Gastroesophageal sphincter (tissue), 4 donors: ENCODE measurements at places on chromosomes 4 and X.
A peak's percentile ranks its signal among the peaks of the same experiment; 100 is the strongest.

DNA sequence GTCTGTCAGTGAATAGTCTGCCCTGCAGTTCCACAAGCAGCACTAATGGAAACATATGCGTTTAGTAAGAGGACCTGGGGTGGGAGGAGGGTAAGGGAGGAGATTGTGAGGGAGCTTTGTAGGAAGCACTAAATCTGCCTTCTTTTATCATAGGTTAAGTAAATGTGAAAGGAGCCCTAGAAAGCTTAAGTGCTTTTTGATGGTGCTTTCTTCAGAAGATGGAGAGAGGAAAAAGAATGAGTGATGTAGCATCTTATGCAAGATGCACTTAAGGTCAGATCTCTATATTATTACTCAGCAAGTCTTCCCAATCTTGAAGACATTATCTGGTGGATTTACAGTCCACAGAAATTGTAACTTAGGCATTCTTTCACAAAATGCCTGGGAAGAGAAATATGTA lies 322.7 kb downstream of the PDHA2 start:
- no peaks in the 10 kb centered on the region for H3K27me3 ChIP-seq
- H3K4me1 ChIP-seq: no peaks in the 10 kb centered on the region
- ATAC-seq: no peak
- H3K36me3 ChIP-seq: no peaks in the 10 kb centered on the region
- H3K4me3 ChIP-seq: no peak overlapping the region

DNA sequence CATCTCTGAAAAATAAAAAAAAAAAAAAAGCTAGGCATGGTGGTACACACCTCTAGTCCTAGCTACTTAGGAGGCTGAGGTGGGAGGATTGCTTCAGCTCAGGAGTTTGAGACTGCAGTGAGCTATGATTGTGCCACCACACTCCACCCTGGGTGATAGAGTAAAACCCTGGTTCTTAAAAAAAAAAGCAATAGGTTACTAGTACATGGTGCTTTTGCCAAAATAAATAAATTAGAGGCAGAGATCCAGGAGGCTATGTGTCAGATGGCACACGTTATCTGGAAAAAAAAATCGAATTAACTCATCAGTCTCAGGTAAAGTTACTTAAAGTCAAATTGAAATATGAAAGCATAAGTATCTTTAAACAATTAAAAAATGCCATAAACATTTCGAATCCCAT lies 94.3 kb downstream of the VCX3A start:
- no peaks in the 10 kb centered on the region for H3K27me3 ChIP-seq
- no peak for ATAC-seq
- H3K27ac ChIP-seq: no peak overlapping the region
- H3K36me3 ChIP-seq: no peaks in the 10 kb centered on the region
- H3K4me1 ChIP-seq: no peaks in the 10 kb centered on the region

GRCh38 chr4:107519053-107519452 lies 201.0 kb downstream of the PAPSS1 start:
- no peaks in the 10 kb centered on the region for H3K27me3 ChIP-seq
- H3K36me3 ChIP-seq: no peaks in the 10 kb centered on the region
- no peaks in the 10 kb centered on the region for H3K4me1 ChIP-seq
- no peak overlapping the region for H3K27ac ChIP-seq
- no peak overlapping the region for H3K4me3 ChIP-seq
- no peak for ATAC-seq

DNA sequence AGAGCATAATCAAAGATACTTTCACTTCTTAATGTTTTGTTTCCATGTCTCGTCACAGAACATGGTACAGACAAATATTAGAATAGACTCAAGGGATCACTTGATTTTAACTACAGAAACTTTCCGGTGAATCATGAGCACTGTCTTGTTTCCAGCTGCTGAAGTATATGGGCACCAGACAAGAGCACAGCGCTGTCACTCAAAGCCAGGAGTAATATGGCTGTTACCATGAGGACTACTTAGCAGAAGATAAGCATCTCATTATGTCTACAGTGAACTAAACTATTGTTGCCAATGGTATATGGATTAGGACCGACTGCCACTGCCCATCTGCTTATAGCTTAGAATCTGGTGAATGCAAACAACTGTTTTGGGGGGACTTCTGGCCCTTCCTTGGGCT lies 34.3 kb downstream of the MECP2 start:
- H3K4me1 ChIP-seq: peaks cover 34% of the 10 kb centered on the region
- H3K36me3 ChIP-seq: no peaks in the 10 kb centered on the region
- H3K27ac ChIP-seq: no peak overlapping the region
- H3K4me3 ChIP-seq: no peak overlapping the region
- ATAC-seq: no peak

DNA sequence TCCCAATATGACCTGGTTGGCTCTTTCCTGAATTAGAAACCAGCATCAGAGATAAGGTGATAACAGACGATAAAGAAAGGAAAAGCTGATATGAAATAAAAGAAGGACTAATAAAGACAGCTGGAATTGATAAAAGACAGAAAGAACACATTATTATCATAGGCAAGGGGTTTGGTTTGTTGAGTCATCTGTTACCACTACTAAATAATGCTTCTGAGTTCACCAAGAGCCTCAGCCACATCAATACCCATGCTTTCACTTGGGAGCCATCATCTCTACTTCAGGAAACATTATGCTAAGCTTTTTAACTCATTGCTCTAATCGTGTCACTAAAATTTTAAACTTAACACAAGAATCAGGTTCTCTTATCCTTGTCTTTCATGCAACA lies 27.6 kb downstream of the ANXA5 start:
- H3K27ac ChIP-seq: no peak overlapping the region
- H3K4me3 ChIP-seq: no peak overlapping the region
- peaks cover 8% of the 10 kb centered on the region for H3K36me3 ChIP-seq
- H3K4me1 ChIP-seq: no peaks in the 10 kb centered on the region
- ATAC-seq: no peak
- no peaks in the 10 kb centered on the region for H3K27me3 ChIP-seq

GRCh38 chr4:144374065-144374464 lies 233.5 kb upstream of the GYPA start:
- no peaks in the 10 kb centered on the region for H3K4me1 ChIP-seq
- H3K36me3 ChIP-seq: no peaks in the 10 kb centered on the region
- no peak for ATAC-seq
- H3K27ac ChIP-seq: no peak overlapping the region

DNA sequence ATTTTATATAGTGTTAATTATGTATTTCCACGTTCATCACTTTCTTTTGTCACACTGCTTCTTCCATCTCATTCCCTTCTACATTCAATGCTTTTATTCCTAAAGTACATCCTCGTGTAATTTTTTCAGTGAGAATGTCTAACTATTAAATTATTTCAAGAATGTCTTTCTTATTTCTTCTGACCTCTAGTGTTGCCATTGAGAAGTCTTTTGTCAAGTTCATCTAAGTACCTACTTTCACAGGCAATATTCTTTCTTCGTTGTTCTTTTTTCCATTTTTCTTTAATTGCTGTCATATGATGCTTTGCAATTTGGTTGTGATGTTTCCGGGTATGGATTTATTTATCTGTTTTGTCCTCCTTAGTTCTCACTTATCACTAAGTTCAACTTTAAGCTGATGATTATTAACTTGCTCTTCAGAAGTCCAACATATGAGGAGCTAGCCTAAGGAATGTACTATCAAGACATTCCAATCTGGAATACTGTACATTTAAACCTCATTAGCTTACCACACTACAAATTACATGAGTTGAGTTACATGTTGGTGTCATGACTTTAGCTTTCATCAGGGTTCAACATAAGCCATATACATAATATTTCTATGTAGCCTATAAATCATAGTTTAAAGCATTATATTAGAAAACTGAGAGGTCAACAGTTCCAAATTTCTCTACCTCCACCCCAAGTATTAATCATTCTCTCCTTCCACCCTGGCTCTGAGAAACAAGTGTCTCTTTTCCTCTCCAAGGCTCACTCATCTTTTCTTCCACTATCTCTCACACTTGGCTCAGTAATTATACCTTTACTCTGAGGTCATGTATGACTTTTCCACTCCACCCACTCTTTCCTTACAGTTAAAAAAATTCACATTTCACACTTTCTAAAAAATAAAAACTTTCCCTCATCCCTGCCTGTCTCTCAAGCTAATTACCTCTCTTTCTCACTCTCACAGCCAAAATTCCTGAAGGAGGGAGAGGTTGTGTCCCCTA lies 81.5 kb downstream of the COX18 start:
- no peaks in the 10 kb centered on the region for H3K36me3 ChIP-seq
- no peaks in the 10 kb centered on the region for H3K27me3 ChIP-seq
- no peak for ATAC-seq
- H3K4me1 ChIP-seq: no peaks in the 10 kb centered on the region

GRCh38 chr4:6658597-6659075 lies 18.2 kb downstream of the MRFAP1 start:
- H3K4me1 ChIP-seq: no peaks in the 10 kb centered on the region
- peak overlapping the region; percentile 55 for H3K4me3 ChIP-seq
- no peaks in the 10 kb centered on the region for H3K36me3 ChIP-seq
- no peaks in the 10 kb centered on the region for H3K27me3 ChIP-seq
- H3K27ac ChIP-seq: peak overlapping the region; percentile 68
- ATAC-seq: peak; percentile 72

DNA sequence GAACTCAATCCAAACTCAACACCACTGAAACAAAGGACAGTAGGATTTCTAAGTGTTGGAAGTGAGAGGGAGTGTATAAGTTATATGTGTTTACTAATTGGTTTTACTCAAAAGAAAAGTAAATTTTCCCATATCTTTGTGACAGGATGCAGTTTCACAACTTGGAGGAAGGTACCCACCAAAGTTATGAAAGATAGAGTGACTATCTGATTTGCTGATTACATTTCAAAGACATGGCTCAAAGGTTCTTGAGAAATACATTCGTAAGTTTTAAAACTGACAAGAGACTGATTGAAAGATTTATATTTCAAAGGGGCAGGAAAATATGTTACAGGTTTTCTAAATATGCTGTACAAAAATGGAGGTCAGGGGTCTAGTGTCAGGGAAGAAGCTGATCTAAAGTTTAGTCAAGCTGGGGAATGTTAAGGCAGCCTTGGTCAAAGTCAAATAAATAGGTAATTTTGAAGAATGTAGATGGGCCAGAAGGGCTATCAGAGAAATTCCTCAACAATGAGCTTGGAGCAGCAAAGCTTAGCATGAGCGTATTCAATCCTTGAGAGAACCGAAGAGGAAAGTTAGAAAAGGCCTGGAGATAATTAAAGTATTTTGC lies 9.7 kb upstream of the COMMD8 start:
- no peaks in the 10 kb centered on the region for H3K36me3 ChIP-seq
- H3K4me1 ChIP-seq: no peaks in the 10 kb centered on the region
- no peak overlapping the region for H3K27ac ChIP-seq
- no peak for ATAC-seq

DNA sequence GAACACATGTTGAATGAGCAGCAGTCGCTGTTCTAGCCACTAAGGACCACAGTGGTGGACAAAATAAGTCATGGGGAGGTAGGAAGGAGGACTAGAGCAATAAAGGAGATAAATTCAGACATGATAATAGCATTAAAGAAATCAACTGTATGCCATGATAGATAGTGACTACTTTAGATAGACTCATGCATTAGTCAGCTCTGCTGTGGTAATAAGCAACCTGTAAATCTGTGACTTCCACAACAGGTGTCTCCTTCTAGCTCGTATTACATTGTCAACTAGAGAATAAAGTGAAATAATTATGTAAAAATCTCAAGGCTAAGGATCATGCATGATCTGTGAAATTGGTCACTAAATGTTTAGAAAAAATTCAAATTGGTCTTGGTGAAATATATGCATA lies 77.9 kb downstream of the WWC2 start:
- ATAC-seq: no peak
- H3K36me3 ChIP-seq: no peaks in the 10 kb centered on the region
- no peaks in the 10 kb centered on the region for H3K27me3 ChIP-seq
- peaks cover 58% of the 10 kb centered on the region for H3K4me1 ChIP-seq
- H3K4me3 ChIP-seq: no peak overlapping the region

- H3K27ac ChIP-seq: no peak overlapping the region
- H3K4me3 ChIP-seq: no peak overlapping the region
- H3K36me3 ChIP-seq: no peaks in the 10 kb centered on the region
- H3K4me1 ChIP-seq: no peaks in the 10 kb centered on the region
- no peak for ATAC-seq
Observed at GRCh38 chrX:37921758-37922157, 74.4 kb upstream of the DYNLT3 start.

GRCh38 chr4:60683357-60683756 lies 516.8 kb upstream of the ADGRL3 start:
- H3K36me3 ChIP-seq: no peaks in the 10 kb centered on the region
- H3K4me3 ChIP-seq: no peak overlapping the region
- no peak overlapping the region for H3K27ac ChIP-seq
- no peaks in the 10 kb centered on the region for H3K4me1 ChIP-seq
- ATAC-seq: no peak
- no peaks in the 10 kb centered on the region for H3K27me3 ChIP-seq

- no peak overlapping the region for H3K27ac ChIP-seq
- no peak overlapping the region for H3K4me3 ChIP-seq
- no peak for ATAC-seq
Observed at GRCh38 chr4:147518846-147519767, 38.2 kb downstream of the EDNRA start.

GRCh38 chr4:172393220-172393619 lies 580.0 kb downstream of the GALNTL6 start:
- H3K4me1 ChIP-seq: no peaks in the 10 kb centered on the region
- no peak overlapping the region for H3K27ac ChIP-seq
- no peaks in the 10 kb centered on the region for H3K27me3 ChIP-seq
- H3K36me3 ChIP-seq: no peaks in the 10 kb centered on the region
- no peak overlapping the region for H3K4me3 ChIP-seq

DNA sequence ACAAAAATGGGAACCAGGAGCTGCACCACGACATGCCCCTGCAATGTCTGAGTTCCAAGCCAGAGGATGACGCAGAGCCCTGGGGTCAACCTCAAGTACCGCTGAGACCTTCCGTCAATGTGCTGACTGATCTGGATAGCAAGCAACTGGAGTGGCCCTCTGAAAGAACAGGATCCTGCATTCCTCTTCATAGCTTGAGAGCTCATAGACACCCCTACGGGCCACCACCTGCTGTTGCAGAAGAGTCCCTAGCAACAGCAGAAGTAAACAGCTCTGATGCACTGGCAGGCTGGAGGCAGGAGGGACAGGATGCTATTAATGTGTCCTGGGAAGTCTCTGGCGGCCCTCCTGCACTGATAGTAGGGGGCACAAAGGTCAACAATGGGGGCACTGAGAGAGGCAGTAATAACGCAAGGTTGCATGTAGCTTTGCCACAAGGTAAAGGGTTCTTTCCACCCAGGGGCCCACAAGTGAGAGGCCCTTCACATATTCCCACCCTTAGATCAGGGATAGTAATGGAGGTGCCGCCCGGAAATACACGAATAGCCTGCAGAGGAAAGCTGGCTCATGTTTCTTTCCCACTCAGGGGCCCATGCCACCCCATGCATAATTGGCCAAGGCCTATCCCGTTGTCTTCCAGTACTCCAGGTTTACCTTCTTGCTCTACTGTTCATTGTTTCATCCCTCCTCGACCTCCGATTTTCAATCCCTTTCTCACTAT lies 1.3 kb downstream of the PRR32 start:
- H3K36me3 ChIP-seq: no peaks in the 10 kb centered on the region
- no peaks in the 10 kb centered on the region for H3K4me1 ChIP-seq
- no peak overlapping the region for H3K27ac ChIP-seq
- no peak for ATAC-seq
- H3K27me3 ChIP-seq: no peaks in the 10 kb centered on the region

GRCh38 chr4:152659806-152660205 lies 20.0 kb downstream of the TMEM154 start:
- H3K4me1 ChIP-seq: no peaks in the 10 kb centered on the region
- H3K27ac ChIP-seq: no peak overlapping the region
- no peaks in the 10 kb centered on the region for H3K36me3 ChIP-seq
- H3K27me3 ChIP-seq: no peaks in the 10 kb centered on the region
